ENCODE measurements at places on chromosomes 3 and 15.

- DNase-seq, result no peak
Observed at GRCh38 chr3:101791778-101792177, 12.8 kb downstream of the NXPE3 start.

GRCh38 chr3:47641739-47642138 lies 63.1 kb upstream of the CSPG5 start:
- DNase-seq, result no peak

GRCh38 chr3:52250122-52250521 lies 4.6 kb downstream of the PPM1M start:
- DNase-seq, result no peak

DNA sequence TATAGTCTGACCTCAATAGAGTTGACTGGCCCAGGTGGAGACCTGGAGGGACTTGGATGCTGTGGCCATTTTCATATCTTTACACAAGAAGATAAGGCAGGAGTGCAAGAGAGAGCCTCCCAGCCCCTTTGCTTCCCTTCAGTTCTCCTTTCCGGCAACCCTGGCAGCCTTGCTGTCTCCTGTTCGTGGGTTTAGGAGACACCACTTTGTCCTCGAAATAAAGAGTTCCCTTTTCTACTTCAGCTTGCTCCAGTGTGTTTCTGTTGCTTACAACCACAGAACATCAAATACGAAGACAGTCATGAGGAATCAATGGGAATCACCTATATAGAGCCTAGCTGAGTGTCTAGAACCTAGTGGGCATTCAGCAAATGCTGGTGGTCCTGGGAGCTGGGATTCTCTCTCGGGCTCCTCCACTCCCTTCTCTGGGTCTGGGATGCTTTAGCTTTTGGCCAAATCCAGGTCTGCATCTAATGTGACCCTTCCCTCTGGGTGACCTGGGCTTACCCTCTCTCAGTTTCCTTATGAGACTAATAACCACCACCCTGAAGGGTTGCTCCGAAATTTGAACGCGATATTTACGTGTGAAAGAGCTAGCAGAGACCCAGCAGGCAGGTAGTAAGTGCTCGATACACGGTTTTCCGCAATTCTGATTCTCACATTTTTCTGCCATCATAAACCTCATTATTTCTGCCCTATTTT lies 44.5 kb downstream of the PCSK6 start:
- no peak for DNase-seq

- no peak for DNase-seq
Observed at GRCh38 chr15:90664650-90665287, 52.4 kb upstream of the BLM start.

GRCh38 chr15:68028888-68029207 lies 25.3 kb upstream of the PIAS1 start:
- DNase-seq, result no peak

Measured in neuronal stem cell (in vitro differentiated cells).